ENCODE measurements at places on chromosomes 6 and 20.

DNA sequence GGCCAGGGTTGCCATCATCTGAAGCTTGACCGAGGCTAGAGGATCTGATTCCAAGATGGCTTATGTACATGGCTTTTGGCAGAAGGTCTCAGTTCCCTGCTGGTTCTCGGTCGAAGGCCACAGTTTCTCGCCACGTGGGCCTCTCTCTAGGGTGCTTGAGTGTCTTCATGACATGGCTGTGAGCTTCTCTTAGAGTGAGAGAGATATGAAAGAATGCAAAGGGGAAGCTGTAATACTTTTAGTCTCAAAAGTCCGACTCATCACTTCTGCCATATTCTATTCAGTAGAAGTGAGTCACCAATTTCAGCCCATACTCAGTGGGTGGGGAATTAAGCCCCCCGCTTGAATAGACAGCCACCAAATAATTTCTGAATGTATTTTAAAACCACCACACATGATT lies 94.2 kb downstream of the UTRN start:
- no peak for DNase-seq

DNA sequence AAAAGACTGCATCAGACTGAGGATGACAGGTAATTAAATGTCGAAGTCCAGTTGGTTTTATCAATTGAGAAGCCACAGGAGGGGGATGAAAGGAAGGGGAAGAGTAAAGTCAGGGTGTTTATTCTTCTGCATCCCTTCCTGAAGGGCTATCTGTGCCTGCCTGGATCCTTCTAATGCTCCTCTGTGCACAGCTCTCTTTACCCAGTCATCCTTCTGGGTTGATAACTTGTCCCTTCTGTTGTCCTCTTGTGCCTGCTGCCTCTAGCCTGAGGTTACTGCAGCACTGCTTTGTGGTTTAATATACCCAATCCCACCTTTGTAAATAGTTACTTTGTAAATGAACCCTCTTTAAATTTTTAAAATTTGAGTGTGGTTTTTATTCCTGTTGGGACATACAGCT lies 1127.3 kb downstream of the EPHA7 start:
- DNase-seq: no peak

- DNase-seq: no peak
These were observed 109.8 kb upstream of the POU3F2 start for GRCh38 chr6:98724537-98724936.

DNA sequence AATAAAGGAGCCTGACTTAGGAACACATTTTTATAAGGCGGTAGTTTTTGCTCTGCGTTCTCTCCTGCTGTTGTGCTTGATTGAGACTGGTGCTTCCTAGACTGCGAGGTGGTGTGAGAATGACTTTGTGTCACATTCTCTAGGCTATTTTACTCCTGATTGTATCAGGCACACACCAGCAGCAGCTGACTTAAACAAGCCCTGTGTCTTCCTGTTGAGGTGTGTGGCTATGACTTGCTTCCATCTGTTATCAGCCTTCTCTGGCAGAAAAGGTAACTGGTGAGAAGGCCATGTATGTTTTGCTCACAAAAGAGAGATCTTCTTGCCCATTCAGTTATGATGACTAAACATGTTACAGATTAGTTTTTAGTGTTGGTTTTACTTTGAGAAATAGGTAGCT lies 43.4 kb downstream of the CLVS2 start:
- DNase-seq: no peak

- peak; percentile 62 for DNase-seq
These were observed 493 bp downstream of the CRYBG1 start for GRCh38 chr6:106360989-106361430.

DNA sequence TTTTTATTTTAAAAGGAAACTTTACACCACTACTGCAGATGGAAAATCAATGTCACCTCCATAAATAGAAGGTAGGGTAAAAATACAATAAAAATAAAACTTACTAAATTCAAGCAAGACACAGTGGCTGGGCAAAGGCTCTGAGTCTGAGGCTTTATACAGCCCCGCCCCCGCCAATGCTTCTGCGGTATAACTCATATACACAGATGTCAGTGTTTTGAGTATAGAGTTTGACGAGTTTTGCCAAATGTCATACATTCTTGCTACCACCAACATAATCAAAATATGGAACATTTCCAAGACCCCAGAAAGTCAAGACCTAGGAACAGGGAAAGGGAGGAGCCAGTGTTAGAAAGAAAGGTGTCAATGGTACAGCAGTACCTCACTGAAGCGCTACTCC lies 12.8 kb downstream of the NFATC2 start:
- no peak for DNase-seq

GRCh38 chr6:12314751-12315150 lies 24.6 kb downstream of the EDN1 start:
- no peak for DNase-seq

DNA sequence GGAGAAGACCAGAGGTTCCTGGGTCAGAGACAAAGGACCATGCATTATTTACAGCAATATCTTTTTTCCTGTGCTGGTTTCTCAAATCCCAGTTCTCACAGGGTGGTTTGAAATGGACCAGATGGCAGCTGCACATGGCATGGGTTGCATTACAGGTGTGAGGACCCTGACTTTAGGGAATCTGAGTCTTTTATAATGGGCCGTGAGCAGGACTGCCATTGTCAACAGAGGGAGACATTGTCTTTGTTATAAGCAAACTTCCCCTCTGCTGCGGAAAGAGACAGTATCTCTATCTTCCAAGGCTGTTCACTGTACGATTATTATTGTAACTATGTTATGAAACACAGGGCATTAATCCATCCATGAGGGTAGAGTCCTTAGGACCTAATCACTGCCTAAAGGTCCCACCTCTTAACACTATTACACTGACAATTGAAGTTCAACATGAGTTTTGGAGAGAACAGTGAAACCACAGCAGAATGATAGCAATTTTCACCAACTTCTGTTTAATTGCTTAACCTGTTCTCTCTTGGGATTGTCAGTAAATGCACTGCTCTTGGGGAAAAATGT lies 156.1 kb upstream of the AGPAT4 start:
- no peak for DNase-seq

DNA sequence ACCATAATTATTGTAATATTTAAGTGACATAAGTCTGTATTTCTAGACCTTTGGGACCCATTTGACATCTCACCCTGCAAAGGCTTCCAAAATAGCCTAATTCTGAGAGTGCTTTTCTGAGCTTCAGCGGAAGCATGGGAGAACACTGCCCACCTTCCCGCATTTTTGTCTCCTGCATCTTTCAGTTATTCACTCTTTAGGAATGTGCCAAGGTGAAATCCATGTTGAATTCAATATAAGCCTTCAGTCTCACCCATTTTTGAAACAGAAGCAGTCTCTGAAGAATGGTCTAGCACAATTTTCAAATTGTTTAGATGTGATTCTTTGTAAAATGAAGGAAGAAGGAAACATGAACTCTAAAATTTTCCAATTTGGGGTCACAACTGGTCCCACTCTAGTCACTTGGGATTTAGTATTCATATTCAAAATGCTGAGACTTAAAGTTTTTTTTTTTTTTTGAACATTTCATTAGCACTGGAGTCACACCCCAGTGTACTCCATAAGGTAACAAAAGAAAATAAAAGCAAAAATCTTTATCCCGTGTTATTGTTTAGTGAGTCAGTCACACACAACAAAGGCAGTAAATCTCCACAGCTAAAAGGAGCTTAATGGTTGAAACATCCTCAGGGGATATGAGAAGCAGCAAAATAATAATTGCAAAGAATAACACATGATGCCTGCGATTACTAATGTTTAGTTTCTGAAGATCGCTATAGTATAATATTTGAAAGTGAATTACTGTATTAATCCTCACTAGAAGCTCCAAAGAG lies 479.9 kb upstream of the BTBD3 start:
- no peak for DNase-seq

- no peak for DNase-seq
These were observed 21.9 kb downstream of the ATXN1 start for GRCh38 chr6:16739329-16739801.

GRCh38 chr6:62283365-62283764 lies 2.7 kb downstream of the KHDRBS2 start:
- no peak for DNase-seq

DNA sequence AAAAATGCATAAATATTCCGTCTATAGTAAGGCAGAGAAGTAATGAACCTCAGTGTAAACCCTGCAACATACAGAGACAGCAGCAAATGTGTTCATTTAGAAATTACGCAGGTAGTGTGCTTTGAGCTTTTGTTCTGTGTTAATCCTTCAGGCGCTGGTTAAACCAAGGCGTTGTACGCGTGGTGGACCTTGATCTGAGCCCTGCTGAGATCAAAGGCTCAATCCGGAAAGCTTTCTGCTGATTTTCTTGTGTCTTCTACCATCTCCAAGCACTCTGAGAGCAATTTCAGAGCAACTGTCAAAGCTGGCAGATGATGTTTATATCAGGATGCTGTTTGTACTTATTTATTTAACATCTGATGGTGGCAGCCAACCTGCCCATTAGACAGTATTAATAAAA lies 382.8 kb downstream of the CDH26 start:
- DNase-seq: no peak

- DNase-seq: no peak
These were observed 9.1 kb downstream of the HIVEP2 start for GRCh38 chr6:142935553-142936517.

GRCh38 chr20:32240205-32240604 lies 32.5 kb downstream of the POFUT1 start:
- DNase-seq: peak; percentile 5

GRCh38 chr6:170282512-170283158 lies 8.2 kb downstream of the DLL1 start:
- DNase-seq: no peak

DNA sequence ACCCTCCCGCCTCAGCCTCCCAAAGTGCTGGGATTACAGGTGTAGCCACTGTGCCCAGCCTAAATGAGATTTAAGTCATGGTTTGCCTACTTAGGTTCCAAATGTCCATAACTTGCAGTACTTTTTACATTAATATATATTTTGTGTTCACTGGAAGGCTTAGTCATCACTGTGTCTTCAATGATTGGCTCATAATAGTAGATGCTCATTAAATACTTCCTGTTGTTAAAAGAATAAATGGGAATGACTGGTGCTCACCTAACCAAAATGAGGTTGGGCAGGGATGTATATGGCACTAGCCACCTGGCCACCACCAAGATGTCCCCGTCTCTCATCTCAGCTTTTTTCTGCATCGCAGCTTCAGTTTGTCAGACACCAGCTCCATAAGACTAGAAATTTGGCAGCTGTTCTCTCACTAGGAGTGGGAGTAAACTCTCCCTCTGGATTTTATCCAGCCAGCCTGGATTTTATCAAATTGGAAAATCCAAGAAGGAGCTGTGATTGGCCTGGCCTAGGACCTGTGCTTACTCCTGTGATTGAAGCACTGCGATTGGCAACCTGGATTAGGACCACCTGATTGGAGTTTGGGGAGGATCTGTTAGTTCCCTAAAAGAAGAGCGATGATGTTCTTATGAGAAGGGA lies 1.1 kb upstream of the GLO1 start:
- no peak for DNase-seq

DNA sequence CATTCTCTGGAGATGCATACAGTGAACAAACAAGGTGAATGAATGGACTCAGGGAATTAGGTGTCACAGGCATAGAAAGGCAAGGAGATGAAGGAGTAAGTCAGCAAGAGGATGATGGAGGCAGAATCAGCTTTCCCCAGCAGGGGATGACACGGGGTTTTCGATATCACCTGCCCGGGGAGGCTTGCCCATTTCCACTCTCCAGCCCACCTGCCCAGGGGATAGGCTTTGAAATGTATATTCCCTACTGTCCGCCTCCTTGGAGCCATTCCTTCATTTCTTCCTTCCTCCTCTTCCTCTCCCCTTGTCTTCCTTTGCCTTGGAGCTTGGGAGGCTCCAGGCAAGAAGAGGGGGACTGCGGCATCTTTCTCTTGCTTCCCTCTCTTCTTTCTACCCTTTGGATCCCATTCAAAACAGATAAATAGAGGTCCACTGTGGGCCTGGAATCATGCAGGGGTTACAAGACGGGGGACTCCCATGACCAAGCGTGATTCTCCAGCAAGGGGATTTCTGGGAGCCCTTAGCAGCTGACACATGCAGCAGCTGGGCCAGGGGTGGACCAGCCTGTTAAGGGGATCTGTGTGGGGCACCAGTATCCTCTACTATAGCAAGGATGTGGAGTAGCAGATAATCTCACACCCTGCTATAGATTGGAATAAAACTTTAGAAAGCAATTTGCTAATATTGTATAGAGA lies 23.5 kb upstream of the RNF24 start:
- no peak for DNase-seq

GRCh38 chr6:109194880-109195279 lies 99.6 kb downstream of the CEP57L1 start:
- no peak for DNase-seq

DNA sequence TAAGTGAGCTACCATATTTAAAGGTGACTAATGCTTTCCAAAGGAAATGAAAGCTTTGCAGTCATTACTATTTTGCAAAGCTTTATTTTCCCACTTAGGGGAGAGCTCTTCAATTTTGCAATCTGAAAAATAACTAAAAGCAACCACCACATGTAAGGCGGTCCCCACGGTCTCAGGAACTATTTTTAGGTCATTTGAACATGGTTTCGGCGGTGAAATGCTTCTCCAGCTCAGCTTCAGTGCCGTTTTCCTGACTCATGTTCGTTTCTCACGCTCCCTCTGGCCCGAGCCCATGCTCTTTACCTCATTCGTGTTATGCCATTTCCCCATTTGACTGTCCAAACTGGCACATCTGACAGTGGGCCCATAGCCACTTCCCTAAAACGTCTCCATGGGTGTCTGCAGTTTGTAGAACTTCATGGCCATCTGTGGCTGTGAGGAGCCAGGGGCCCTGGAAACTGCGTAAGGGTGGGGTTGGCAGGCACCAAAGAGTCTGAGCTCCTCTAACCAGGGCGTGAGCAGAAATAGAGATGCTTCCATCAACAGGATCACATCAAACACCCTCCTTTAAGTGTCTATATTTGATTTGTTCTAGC lies 46.5 kb downstream of the ADTRP start:
- DNase-seq: no peak

DNA sequence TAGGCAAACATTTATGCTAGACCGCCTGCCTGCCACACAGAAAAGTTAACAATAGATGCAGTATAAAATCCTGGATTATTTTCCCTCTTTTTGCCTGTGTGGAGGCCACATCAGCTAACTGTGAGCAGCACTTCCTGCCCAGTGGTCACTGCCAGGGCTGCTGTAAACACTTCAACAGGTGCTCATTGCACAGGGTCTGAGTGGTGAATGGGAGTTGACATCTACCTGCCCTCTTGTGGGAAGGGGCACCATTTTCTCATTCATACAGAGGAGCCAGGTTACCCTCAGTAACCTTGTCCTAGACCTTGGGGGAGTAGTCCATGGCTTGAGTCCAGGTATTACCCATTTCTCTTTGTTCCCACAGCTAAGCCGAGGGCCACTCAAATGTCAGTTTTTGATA lies 235.3 kb downstream of the TMEM242 start:
- DNase-seq: no peak

DNA sequence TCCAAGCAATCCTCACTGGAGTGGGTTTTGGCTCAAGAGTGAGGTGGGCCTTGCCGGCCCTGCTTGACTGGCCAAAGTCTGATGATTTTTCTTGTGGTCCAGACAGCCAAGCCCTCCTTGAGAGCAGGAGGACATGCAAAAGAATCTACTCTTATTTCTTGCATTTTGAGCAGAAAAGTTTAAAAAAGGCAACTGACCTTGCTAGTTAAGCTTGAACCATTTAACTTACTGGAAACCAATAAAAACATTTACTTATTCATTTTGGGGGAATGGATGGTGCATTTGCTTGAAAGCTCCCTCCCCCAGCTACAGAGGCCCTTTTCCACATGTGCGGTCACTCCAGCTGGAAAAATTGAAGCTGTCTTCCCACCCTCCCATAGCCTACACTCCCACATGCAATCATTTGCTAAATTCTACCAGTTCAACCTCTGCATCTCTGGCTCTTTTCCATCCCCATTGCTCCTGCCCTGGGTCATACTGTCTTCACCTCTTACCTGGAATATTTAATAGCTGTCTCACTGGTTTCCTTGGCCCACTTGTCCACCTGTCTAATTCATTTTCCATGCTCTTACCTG lies 527.9 kb downstream of the DHX35 start:
- no peak for DNase-seq

All from NCI-H1417 (cell line).